Kidney epithelial cell (primary cell): ENCODE measurements at places on chromosomes 13 and 19. TPM values are rescaled to one million over a fixed set of nuclear protein-coding genes. Genes with fewer than 3 reads are reported as not detected.

DNA sequence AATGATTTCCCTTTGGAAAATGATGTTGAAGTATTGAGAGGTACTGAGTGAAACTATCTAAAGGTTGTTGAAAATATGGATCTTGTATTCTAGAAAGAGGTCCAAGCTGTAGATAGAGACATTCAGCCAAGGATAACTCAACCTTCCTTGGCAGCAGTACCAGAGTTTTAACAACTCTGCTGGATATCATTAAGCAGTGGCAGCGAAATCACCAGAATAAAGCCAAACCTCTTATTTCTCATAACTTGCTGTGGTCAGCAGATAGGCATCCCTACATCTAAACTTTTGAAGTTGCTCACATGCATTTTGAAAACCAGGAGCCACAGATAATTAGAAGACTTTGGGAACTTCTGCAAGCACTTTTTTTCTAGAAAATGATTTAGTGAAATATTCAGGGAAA lies 559.8 kb downstream of the IRS2 start:
- no peak for DNase-seq

DNA sequence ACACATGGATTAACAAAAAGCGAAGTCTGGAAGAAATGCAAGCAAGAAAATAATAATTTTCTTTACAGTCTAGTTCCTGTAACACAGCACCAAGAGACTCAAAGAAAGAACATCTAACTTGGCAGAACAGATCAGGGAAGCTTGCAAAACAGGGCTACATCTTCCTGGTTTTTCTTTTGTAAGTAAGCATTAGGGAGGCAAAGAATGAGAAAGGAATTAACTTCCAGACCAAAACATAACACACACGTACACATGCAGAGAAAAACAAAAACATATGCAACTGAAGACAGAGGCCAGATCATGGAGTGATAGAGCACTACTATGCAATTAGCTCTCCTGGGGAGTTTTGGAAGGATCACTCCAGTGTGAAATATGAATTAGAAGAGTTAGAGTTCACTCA lies 120.5 kb downstream of the DIAPH3 start:
- DNase-seq = no peak

DNA sequence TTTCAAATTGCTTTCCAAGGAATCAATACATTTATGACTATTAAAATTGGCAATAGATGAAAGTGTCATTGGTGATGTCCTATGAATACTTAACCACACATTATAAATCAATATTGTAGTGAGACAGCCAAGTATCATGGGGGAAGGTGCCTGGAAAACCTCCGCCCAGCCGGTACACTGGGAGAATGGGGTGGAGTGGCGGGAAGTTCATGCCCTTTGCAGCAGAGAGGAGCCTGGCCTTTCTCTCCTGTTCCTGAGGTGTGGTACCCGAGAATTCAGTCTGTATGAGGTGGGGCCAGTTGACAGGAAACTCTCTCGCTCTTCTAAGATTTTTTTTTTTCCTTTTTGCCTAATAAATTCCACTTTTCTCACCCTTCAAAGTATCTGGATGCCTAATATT lies 25.4 kb upstream of the ABCC4 start:
- no peak for DNase-seq

GRCh38 chr19:29524912-29525831 lies 622 bp upstream of the VSTM2B start:
- DNase-seq = no peak

GRCh38 chr19:55083004-55083850 lies 7.6 kb downstream of the EPS8L1 start:
- no peak for DNase-seq

DNA sequence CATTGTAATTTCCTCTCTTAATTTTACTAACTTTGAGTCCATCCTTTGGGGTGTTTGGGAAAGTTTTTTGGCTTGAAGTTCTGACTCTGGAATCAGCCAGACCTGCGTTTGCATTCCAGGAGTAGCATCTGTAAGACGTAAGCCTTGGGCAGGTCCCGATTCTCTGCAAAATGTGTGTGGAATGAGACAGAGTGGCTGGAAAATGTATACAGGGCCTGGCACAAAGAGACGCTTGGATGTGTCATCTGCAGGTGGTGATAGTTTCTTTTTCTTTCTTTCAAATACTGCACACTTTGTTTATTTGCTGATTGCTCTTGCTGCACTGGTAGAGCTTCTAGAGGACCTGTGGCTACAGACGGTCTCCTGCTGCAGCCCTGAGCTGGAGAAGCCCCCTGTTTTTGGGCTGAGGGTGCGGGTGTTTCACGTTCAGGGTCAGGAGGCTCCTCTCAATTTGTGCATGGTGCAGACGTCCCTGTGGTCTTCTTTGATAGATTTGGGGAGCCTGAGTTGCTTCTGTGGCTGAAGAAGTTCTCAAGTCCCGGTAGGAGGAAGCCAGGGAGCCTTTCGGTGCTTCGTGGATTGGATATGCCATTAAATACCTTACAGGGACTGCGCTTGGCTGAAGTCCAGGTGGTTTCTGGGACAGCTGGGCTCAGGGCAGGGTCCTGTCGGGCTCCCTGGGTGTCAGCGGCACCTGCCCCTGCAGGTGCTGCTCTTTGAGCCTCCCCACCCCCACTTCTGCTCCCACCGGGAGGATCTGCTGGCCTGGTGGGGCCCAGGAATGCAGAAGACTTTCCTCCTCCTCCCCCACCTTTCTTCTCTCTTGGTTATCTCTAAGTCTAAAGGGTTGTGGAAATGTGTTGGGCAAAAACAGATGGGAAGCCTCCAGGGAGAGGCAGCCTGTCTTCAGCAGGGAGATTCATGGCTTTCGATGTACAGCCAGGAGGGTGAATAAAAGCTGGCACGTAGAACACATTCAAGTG lies 44.0 kb upstream of the GAS6 start:
- DNase-seq = peak; percentile 35

- DNase-seq = no peak
Observed at GRCh38 chr13:97202761-97203160, 19.4 kb upstream of the MBNL2 start.

LILRA1 gene
- total RNA-seq = not detected in 2 replicates

FXYD3 gene
- total RNA-seq = 0.50 and 0.89 TPM in 2 replicates

ERICH6B gene
- total RNA-seq = not detected in 2 replicates

USHBP1 gene
- 0.27 and 0.29 TPM in 2 replicates for total RNA-seq
